ENCODE measurements at places on chromosomes 6 and 20.

DNA sequence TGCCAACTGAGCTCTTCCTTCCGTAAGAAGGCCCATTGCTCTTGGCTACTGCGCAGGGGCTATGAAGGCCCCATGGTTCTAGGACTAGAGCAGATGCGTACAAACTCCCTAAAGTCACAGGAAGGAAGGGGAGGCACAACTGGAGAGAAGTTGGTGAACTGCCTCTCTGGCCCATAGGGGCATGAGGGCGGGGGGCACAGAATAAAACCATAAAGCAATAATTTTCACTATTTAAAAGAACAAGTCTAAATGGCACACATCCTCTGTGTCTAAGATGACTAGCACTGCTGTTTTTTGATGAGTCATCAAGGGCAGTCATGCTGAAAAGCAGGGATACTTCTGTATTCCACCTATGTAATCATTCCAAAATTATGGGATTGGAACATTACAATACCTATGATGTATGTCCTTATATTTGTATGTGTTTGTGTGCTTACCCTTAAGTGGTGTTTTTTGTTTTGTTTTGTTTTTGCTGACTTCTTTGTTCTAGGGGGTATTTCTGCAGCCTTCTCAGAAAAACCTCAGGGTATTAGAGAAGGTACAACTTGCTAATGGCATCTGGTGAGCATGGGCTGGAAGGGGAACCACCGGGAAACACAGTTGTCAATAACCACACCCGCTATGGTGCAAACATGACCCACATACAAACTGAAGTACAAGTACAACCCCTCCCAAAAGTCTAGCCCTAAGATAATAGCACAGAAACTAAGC lies 36.9 kb downstream of the B4GALT5 start:
- no peak for DNase-seq

- no peak for DNase-seq
Measured at GRCh38 chr20:29313481-29313880, 1944.0 kb upstream of the DEFB115 start.

DNA sequence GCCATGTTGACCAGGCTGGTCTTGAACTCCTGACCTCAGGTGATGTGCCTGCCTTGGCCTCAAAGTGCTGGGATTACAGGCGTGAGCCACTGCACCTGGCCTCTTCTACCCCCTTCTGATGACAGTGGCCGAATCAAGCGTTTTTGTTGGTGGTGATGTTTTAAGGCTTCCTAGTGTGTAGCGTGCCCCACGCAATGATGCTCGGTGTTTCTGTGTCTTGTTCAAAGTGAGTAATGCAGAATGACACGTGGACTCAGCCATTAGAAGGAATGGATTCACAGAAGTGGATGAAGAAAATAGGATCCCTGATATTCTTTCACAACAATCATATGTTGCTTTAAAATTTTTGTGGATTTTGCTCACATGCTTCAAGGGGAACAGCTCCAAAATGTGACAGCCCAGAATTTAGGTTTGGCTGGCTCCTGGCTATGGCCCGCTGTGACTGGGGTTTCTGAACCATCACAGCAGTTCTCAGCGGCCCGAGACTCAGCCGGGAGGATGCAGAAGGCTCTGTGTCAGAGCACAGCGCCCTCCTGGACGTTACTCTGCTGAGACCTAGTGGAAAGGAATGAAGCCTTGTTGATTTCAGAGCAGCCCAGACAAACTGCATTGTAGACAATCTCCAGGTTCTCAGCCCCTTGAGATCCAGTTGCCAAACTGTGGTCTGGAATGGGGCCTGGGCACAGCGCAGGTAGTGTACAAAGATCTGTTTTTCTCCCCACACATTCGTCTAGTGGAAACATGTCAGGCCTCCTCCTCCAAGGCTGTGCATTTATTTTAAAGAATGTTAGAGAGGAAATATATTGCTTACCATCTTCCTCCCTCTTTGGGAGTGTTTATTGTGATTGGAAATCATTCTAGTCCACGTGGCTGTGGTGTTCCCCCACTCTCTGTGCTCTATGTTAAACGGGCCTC lies 57.6 kb upstream of the TIAM2 start:
- no peak for DNase-seq

DNA sequence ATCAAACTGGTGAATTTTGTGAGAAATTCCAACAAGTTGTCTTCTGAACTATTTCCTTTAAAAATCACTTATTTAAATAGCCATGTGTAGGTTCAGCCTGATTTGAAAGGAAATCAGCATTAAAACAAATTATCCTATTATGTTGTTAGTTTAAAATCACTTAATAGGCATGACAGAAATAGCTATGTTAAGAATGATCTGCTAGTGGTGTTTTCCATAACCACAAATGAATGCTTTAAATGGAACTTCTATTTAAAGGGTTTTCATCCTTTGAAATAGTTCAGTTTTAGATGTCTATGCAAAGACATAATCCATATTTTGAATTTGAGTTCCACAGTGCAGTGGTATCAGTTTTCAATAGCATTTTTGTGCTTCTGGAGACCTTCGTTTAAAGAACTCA lies 120.1 kb downstream of the PLEKHG1 start:
- no peak for DNase-seq

GRCh38 chr6:91149956-91150705 lies 563.3 kb upstream of the MAP3K7 start:
- no peak for DNase-seq

- no peak for DNase-seq
Measured at GRCh38 chr6:53765270-53765669, 29.5 kb upstream of the LRRC1 start.

DNA sequence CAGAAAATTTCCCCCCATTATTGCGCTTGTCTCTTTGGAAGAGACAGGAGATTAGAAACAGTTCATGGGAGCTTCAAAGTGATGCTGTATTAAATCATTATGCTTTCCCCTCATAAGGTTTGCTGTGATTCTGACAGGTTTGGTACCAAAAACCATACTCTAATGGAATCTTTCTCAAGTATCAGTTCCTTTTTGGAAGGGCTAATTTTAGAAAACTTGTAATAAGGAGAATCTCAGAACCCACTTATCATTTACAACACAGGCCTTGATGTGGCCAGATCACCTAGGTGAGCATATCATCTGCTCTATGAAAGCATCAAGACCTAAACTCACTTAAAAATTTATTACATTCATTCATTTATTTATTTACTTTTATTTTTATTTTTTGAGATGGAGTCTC lies 51.2 kb downstream of the TP53INP2 start:
- DNase-seq, result no peak
